ENCODE measurements at places on chromosomes 2 and 18.

- no peak for DNase-seq
Observed at GRCh38 chr2:184413671-184414229, 184.6 kb upstream of the ZNF804A start.

DNA sequence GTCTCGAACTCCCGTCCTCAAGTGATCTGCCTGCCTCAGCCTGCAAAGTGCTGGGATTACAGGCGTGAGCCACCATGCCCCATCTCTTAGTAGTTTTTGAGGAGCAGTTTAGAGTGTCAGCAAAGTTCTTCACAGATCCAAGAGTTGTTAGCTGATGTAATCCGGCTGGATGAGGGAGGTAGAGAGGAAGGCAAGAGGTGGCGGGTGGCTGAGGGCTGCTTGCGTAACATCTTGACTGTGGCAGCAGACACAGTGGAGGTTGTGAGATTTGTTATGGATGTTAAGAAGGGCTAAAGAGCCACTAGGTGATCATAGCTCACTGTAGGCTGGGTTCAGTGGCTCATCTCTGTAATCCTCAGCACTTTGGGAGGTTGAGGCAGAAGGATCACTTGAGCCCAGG, 19.5 kb upstream of the FAM136A start:
- no peak for DNase-seq

- DNase-seq, result no peak
Observed at GRCh38 chr2:186477790-186478189, 8.3 kb upstream of the ZC3H15 start.

- DNase-seq, result peak; percentile 63
Observed at GRCh38 chr18:58257461-58257860, 213.4 kb downstream of the NEDD4L start.

GRCh38 chr2:40101131-40101575, 322.1 kb upstream of the THUMPD2 start:
- peak; percentile 88 for DNase-seq

- DNase-seq, result no peak
Observed at GRCh38 chr18:63161032-63161760, 158.4 kb downstream of the BCL2 start.

GRCh38 chr2:207676827-207677354, 34.5 kb upstream of the CCNYL1 start:
- peak; percentile 85 for DNase-seq

- DNase-seq, result no peak
Observed at GRCh38 chr18:61616111-61616610, 276.6 kb downstream of the RNF152 start.
